ENCODE measurements at places on chromosomes 1 and 21.
A peak's percentile ranks its signal among the peaks of the same experiment; 100 is the strongest.

GRCh38 chr21:45253180-45253579 is 34.5 kb downstream of the POFUT2 start:
- DNase-seq, result no peak

GRCh38 chr1:154759196-154759595 is 110.9 kb downstream of the KCNN3 start:
- peak; percentile 35 for DNase-seq

- DNase-seq, result peak; percentile 17
Observed at GRCh38 chr1:59666106-59666505, 148.6 kb upstream of the HOOK1 start.

DNA sequence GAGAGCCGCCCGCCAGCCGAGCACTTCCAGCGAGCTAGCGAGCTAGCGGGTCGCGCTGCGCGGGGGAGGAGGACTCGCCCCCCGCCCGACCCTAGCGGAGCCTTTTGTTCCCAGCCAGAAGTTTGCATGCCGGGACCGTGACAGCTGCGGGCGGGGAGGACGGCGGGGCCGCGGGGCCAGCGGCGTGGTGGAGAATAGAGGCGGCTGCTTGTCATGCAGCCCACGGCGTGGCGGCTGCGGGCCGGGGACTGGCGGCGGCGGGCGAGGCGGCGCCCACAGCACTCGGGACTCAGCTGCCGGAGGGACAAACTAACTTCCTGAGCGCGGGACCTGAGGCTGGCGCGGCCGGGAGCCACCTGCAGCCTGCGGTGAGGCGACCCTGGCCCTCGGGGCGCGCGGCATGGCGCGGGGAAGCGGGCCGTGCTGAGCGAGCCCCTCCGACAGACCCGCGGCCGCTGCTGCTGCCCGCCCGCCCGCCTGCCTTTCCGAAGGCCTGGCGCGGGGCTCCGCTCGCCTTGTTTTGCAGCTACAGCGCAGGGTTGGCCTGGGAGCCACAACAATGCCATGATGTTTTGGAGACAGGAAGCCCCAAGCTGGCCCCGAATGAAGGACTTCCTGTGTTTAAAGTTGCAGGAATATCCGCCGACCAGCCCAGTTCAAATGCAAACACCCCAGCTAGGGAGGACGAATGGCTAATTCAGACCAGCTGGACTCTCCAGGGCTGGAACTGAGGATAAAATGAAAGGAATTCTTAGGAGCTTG is 82.2 kb upstream of the BMP8A start:
- peak; percentile 34 for DNase-seq

DNA sequence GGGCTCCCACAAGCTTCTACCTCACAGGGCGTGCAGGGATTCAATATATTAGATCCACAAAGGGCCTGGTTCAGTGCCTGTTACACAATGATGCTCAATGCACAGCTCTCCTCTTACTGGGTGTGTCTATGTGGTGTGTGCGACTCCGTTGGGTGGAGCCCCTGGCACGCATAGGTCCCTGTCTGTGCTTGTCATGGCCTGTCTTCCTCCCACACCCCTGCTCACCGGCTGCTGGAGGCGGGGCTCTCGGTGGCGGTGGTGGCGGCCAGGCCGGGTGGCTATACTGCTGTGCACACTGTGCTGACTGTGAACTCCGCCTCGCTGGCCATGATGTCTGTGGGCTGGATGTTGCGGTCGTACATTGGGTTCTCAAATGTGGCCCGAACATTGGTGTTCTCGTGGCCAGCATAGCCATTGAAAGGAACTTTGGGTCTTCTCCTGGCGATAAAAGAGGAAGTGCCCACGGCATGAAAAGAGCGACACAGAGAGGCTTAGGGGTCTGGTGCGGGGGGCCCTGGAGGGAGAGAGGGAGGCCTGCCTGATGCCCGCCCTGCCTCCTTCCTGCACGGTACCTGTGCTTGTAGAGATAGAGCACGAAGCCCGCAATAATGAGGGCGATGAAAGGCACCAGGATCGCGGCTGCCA is 46.9 kb downstream of the ZSCAN20 start:
- no peak for DNase-seq

- peak; percentile 73 for DNase-seq
Observed at GRCh38 chr1:62407398-62408009, 29.3 kb upstream of the USP1 start.

DNA sequence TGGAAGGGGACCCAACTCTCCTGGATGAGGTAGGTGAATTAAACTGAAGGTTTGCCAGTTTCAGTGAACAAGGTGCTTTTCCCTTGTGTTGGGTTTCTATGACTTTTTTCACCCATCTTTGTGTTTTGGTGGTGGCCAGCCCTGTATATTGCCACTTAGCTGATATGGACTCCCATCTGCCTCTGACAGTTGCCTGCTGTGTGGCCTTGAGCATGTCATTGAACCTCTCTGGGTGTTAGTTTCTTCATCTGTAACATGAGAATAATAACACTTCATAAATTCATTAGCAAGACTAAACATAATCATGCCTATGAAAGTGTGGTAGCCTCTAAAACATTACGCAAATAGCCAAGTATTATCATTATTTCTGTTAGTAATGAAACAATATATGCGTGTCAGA is 141.7 kb downstream of the PBX1 start:
- DNase-seq, result no peak

DNA sequence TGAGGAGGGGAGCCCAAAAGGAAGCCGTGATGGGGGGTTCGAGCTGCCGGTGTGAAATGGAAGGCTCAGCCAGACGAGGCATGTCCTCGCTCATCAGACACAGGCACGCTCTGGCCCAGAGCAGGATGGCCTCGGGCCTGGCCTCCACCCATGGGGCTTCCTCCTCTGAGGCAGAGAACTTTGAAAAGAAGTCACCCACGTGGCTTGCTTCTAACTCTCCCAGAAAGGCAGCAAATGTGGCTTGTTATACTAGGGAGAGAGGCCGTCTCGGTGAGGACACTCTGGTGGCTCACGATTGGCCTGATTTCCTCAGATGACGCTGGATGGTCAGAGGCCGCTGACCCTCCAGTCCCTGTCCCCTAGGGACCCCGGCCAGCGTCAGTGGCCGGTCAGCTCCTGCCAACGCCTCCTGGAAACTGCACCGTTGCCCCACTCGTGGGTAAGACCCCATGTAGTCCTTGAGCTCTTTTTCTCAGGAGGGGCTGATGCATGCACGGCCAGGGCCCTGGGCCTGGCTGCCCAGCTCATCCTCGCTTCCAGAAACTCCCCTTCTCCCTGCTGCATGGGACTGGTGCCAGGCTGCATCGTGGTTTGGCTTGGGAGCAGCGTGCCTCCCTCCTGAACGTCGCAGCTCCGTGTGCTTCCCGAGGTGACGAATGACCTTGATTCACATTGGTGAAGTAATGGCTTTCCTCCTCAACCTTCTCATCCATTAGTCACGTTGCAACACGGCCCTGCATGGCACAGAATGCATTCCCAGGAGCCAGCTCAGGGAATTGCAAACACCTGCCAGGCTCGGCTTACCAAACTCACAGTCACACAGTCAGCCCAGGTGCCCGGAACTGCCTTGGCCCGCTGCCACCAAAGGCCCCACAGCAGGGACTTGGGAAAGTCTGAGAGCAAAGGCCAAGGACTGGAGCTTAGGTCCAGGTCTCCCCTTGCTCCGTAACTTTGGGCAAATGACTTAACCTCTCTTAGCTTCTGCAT is 58.8 kb downstream of the TOMM20 start:
- DNase-seq, result no peak

- no peak for DNase-seq
Observed at GRCh38 chr1:76687307-76688175, 179.7 kb upstream of the ST6GALNAC5 start.

GRCh38 chr1:58879464-58879863 is 95.6 kb upstream of the JUN start:
- no peak for DNase-seq

GRCh38 chr1:177256153-177257075 is 85.7 kb downstream of the BRINP2 start:
- peak; percentile 38 for DNase-seq

- DNase-seq, result no peak
Observed at GRCh38 chr1:44650159-44650831, 24.0 kb downstream of the TMEM53 start.

DNA sequence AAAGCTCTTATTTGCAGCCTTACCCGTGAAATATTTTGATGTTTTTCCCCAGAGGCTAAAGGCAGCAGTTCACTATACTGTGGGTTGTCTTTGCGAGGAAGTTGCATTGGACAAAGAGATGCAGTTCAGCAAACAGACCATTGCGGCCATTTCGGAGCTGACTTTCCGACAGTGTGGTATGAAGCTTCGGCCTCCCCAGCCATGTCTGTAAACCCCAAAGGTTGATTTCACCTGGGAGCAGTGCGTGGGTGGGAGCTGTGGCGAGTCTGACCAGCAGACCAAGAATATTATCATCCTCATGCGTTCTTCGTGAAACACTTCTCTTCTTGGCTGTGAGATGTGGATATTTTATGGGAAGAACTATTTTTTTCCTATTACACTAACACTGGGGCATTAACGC is 3.6 kb downstream of the CENPS start:
- DNase-seq, result no peak

DNA sequence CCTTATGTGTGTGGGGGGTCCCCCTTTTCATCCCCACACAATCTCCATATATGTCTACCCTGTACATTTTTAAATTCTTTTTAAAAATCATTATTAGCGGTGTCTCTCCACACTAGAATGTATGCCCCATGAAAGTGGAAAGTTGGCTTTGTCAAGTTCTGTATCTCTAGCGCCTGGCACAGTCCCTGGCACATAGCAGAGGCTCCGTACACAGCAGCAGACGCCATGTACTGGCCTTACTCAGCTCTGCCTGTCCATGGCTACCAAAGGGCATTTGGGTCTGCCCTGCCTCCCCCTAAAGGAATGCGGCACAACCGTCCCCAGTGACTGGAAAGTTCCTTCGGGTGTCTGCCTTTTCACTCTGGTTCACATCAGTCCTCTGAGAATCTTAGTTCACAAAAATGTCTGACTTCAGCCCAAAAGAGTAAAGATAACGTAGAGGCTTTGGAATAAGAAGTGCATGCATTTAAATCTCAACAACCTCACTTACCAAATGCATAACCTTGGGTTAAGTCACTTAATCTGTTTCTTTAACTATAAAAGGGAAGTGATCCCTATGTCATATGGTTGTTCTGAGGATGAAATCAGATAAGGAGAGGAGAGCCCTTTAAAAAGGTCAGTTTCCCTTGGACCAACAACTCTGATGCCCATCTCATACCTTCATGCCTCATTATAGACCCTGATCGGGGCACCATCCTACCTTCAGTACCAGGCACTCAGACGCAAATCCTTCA is 61.1 kb downstream of the CD46 start:
- no peak for DNase-seq

GRCh38 chr21:29667651-29668050 is 272.1 kb downstream of the GRIK1 start:
- peak; percentile 32 for DNase-seq

- DNase-seq, result no peak
Observed at GRCh38 chr1:196677781-196678509, 26.1 kb downstream of the CFH start.

All from suppressor macrophage treated with lipopolysaccharide for 1 hour (primary cell).